ENCODE measurements at places on chromosomes 1 and 21.

- DNase-seq: no peak
Observed at GRCh38 chr1:36128126-36128904, 3.3 kb upstream of the COL8A2 start.

DNA sequence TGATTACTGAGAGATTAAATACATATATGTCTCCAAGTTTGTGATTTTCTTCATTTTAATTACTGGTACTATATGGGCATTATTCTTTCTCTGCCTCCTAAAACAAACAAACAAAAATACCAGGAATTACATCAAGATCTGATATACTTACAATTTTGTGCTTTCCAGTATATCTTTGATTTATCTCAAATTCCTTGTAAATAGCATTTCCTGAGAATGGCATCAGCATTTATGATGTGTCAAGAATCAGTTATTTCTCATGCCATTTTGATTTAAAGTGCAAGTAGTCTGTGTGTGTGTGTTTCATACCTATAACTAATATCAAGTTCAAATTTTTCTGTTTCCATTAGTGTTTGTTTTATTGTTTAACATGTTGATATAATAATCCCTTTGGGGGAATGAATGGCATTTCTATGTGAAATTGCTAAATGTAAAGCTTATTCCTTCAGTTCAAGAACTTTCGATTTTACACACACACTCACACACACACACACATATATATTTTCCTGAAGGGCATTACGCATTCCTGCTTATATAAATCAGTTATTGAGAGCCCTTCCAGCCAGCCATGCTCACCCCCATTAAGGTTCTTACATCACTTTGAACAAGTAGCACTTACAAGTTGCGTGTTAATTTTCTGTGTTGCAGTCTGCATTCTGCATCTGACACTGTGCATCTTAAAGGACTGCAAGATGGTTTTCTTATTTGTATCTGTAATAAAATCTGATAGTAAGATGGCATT, 102.7 kb downstream of the NEK7 start:
- no peak for DNase-seq

GRCh38 chr1:175095978-175096607, 28.5 kb downstream of the TNN start:
- peak; percentile 54 for DNase-seq

DNA sequence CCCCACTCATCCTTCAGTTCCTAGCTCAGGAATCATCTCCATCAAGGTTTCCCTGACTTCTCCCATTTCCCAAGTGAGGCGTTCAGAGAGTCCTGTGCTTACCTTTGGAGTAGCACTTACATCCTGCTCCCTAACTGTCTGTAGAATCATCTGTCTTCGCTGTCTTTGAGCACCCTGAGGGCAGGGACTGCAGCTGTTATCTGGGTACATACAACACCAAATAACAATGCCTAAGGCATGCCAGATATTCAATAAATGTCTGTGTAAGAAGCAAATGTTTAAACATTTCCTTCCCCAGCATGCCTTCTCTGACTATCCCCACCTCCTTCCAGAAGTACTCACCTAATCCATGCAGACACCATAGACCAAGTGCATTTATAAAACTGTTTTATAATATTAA, 65.4 kb downstream of the JAK1 start:
- no peak for DNase-seq

GRCh38 chr1:170700842-170701615, 37.1 kb downstream of the PRRX1 start:
- DNase-seq: no peak

DNA sequence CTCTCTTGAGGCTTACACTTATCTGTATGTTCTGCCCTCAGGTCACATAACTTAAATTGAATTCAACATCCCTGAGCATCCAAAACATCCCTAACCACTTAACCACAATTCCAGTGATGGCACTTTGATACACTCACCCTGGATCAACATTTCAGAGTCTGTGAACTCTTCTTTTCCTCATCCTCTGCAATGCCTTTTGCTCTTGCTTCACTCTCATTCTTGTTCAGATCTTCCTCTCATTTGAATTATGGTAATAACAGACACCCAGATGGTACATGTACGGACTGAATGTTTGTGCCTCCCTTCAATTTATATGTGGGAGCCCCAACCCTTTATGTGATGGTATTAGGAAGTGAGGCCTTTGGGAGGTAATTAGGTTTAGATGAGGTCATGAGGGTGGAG, 33.4 kb downstream of the PTGER3 start:
- no peak for DNase-seq

DNA sequence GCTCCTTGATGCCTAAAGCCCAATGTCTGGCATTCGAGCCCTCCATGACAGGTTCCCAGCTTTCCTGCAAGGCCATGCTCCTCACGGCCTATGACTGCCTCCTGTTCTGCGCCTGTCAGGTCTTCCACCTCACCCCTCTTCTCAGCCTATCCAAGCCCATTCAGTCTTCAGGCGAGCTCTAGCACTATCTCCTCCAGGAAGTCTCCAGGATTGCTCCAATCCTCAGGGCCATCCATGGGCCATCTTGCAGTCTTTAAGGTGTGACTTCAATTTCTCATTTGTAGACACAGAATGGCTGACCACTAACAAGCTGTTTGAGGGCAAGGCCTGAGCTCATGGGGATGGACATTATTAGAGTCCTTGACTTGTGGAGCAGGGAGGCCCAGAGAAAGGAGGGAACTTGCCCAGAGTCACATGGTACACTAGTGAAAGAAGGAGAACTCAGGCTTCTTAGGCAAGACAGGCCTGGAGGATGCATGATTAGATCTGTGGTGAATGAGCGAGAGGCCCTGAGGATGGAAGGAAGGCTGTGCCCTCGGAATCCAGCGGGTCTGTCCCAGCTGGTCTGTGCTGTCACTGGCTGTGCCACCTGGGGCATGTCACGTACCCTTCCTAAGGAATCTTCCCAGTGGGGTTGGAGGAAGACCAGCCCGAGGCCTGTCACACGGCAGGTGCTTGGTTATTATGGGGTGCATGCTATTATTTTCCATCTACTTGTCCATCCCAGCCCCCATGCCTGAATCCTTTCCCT, 1.2 kb upstream of the ACOT11 start:
- DNase-seq: no peak

- no peak for DNase-seq
Observed at GRCh38 chr21:36555199-36555800, 75.4 kb upstream of the CLDN14 start.

DNA sequence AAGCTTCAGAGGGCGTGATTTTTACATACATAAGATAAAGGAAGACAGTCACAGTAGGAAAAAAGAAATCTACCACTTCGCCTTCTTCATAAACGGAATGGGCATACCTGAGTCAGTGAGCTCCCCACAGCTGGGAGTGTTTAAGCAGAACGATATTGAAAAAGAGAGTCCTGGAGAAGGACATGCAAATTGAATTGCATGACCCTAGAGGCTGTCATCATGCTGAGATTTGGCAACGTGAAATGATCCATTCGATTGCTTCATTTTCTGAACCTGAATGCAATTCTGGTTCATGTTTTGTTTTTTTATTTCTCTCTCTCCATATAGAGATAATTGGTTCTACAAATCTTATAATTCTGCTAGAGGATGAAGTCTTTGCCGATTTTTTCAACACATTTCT, 3.7 kb downstream of the RGSL1 start:
- DNase-seq: no peak

DNA sequence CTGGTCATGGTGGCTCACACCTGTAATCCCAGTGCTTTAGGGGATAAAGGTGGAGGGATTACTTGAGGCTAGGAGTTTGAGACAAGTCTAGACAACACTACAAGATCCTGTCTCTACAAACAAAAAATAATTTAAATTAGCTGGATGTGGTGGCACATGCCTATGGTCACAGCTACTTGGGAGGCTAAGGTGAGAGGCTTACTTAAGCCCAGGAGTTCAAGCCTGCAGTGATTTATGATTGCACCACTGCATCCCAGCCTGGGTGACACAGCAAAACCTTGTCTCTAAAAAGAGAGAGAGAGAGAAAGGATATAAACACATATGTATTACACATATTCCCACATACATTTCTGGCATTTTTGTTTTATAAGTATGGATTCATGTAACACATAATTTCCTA, 325.2 kb downstream of the DUSP10 start:
- DNase-seq: no peak

- no peak for DNase-seq
Observed at GRCh38 chr21:42403611-42404231, at the start of gene UBASH3A. Gene UBASH3A (plus strand): TSS chr21:42403902. CDS start chr21:42403946, 44 bp downstream.

DNA sequence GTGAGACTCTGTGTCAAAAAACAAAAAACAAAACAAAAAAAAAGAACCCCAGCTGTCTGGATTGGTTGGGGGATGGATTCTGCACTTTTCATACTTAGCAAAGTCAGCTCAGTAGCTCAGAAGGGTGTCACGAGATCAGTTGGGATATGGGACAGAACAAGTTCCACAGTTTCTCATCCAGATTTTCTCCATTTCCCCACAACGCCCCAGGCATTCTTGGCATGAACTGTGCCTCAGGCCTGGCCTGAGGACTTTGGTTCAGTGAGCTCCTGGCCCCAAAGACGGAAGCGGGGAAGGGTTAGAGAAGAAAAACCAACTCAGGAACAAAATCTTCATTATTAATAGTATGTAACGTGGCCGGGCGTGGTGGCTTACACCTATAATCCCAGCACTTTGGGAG, 1.9 kb downstream of the AKR7A2 start:
- no peak for DNase-seq

DNA sequence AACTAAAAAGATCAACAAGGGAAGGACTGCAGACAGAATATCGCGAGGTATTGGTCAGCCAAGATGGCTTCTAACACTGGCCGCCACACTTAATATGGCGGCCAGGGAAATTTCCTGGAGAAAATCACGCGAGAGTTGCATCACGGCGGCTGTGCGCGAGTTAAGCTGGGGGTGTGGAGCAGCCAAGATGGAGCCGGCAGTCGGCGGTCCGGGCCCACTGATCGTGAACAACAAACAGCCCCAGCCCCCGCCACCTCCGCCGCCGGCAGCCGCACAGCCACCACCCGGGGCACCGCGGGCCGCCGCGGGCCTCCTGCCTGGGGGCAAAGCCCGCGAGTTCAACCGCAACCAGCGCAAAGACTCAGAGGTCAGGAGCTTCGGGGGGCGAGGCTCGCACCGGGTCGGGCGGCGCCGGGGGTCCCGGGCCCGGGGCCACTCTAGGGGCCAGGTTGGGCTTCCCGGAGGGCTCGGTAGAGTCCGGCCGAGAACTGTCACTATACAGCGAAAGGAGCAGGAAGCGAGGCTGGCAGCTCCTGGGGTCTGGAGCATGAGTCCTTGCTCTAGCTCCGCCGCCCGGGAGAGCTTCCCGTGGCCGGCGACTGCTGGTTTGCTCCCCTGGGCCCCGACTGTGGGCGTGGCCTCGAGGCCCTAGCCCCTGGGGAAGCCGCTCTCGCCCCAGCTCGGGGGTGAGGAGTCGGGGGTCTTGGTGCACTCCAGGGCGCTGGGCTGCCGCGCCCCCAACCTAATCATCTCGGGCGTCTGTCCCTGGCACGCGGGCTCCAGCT, at the start of gene STRIP1:
Gene STRIP1, plus strand, starts transcription at position 174 of the 785 bp plus-strand sequence. Its CDS starts 14 bp downstream, at position 188.
- peak; percentile 69 for DNase-seq

DNA sequence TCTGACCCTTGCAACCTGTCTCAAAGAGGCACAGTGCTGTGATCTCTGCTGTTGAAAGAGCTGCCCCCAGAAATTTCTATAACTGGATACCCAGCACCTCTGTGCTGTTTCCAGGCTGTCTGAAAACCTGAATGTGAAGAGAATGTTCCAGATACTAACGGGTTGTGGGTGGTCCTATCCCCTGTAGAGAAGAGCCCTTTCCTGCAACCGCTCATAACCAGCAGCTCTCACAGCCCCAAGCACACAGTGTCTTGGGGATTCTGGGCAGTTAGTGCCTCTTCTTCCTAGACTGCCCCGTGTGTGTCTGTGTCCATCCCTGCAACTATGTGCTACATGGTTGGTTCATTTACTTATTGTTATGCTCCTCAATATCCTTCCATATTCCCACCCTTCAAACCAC, 104.5 kb downstream of the SUSD4 start:
- DNase-seq: no peak

- DNase-seq: no peak
Observed at GRCh38 chr1:231629132-231629531, 2.5 kb downstream of the DISC1 start.

DNA sequence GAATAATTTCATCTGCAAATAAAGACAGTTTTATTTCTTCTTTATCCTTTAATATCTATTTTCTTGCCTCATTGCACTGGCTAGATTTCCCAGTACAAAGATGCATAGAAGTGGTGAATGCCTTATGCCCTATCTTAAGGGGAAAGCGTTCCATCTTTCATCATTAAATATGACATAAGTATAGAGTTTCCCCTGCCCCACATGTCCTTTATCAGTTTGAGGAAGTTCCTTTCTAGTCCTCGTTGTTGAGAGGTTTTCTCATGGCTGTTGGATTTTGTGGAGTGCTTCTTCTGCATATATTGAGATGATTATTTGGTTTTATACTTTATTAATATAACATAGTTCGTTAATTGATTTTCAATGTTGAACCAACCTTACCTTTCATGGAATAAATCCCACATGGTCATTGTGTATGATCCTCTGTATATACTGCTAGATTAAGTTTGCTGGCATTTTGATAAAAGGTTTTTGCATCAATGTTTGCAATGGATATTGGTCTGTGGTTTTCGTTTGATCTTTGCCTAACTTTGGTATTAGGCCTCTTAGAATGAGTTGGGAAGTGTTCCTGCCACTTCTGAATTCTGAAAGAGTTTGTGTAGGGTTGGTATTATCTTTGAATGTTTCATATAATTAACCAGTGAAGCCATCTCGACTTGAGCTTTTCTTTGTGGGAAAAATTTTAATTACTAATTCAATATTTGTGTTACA, 15.6 kb downstream of the PRKACB start:
- DNase-seq: no peak

DNA sequence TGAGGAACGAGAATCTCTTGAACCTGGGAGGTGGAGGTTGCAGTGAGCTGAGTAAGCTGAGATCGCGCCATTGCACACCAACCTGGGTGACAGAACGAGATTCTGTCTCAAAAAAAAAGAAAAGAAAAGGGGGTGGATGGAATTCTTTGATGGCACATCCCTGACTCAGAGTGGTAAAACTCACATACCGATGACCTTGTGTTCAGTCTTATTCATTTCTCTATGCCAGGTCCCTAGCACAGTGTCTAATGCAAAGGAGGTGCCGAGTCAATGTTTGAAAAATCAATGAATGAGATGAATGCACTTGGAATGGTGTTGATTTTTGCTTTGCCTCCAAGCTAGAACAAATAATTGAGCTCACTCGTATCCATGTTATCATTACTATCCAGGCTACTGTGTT, 18.5 kb upstream of the FAM20B start:
- DNase-seq: no peak

DNA sequence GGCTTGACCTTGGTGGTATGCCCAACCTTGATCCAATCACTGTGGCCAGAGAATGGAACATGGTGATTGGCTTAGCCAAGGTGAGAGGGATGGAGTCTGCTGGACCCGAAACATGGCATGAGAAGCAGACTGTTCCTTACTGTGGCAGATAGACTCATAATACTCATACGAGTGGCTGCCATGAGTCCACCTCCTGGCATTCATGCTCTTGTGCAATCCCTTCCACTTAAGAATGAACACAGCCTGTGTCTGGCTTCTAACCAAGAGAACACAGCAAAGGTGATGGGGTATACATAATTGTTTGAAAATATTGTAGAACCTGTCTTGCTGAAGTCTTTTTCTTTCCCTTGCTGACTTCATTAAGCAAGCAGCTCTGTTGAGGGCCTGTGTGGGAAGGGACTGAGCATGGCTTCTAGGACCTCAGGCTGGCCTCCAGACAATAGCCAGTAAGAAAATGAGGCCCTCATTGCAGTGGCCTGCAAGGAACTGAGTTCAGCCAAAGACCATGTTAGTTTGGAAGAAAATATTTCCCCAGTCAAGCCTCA, 85.9 kb downstream of the ZNF281 start:
- no peak for DNase-seq

- no peak for DNase-seq
Observed at GRCh38 chr1:107833061-107833460, 131.9 kb downstream of the VAV3 start.

GRCh38 chr1:150514913-150515327, 632 bp upstream of the FALEC start:
- DNase-seq: no peak
